Amygdala (tissue), 56 donors: ENCODE measurements at places on chromosomes 3 and 15.

- no peak for DNase-seq
Measured at GRCh38 chr15:25812073-25812472, 51.1 kb downstream of the ATP10A start.

DNA sequence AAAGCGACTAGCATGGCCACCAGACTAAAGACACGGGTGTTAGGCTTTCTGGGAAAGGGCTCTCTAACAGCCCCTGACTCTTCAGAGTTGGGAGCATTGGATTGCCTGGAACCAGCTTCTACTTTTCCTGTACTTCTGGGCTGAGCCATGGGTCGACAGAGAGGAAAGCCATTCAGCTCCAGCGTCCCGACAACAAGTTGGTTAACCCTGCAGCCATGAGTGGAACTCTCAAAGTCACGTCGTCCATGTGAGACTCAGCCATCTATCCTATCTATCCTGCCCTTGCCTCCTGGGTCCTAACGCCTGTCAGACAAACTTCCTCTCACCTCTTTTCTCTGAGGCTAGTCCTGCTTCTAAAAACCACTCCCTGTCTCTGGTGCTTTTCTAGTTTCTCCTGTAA is 32.6 kb upstream of the TBC1D5 start:
- DNase-seq, result no peak

- DNase-seq, result peak; percentile 14
Measured at GRCh38 chr3:128584412-128585020, 66.1 kb downstream of the RPN1 start.

DNA sequence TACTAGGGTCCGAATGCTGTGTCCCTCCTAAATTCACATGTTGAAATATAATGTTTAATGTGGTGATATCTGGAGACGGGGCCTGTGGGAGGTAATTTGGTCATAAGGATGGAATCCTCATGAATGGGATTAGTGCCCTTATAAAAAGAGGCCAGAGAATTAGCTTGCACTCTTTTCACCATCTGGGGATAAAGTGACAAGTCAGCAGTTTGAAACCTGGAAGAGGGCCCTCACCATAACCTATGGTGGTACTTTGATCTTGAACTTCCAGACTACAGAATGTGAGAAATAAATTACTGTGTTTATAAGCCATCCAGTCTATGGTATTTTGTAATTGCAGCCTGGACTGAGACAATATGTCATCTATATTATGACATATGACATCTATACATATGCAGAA is 132.1 kb downstream of the ISL2 start:
- no peak for DNase-seq

- DNase-seq, result no peak
Measured at GRCh38 chr3:140850210-140850955, 91.3 kb upstream of the SLC25A36 start.

DNA sequence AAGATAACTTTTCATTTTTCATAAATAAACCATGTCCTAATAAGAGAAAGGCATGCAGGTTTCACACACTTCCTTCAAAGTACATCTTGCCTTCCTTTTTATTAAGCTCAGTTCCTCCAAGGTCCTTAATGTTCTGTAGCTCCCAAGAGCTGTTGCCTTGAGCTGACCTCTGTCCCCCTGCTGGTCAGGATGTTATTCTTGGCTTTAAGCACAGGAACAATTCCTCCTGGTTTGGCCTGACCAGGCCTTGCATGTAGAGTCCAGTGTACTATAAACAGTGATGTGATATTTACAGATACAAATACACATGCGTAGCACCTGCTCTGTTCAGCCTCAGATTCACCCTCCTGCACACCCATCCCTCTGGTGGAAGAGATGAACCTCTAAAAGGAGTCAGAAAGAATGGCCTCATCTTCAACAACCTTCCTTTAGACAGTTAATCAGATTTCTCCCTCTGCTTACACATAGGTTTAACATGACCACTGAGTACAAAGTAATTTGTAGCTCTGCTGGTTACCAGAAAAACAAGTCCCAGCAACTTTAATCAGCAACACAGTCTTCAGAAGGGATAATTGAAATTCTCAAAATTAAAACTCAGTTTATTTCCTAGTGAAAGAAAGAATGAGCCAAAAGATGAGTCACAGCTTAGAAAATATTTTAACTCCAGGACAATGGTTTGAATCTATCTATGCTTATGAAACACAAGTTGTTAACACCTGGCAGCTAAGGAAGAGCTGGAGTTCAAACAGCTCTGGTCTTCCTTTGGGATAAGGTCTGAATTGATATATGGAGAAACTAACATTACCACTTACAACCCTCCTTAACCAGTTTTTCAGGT is 46.5 kb downstream of the PTPN9 start:
- DNase-seq, result no peak

DNA sequence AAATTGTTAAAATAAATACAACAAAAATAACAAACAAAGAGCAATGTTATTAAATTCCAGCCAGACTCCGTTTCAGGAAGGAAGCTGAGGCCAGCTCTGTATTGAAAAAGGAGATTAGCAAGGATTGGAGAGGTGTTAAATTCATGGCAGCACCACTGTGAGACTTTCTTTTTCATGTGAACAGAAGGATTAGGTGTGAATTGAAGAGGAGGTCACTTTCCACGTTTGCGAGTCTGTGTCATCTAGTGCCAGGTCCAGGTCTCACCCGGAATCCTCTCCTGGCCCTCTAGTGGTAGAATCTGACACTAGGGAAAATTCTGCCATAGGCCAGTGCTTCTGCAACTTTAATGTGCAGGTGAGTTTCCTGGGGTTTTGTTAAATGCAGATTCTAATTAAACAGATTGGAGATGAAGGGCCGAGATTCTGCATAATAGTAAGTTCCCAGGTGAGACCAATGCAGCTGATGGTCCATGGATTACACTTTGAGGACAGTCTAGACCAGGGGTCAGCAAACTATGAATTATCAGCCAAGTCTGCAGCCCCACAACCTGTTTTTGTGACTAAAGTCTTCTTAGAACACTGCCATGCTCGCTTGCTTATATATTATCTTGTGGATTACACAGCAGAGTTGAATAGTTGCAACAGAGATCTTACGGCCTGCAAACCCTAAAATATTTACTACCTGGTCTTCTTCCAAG is 9.2 kb upstream of the SLC6A1 start:
- no peak for DNase-seq

- DNase-seq, result no peak
Measured at GRCh38 chr3:145429546-145429945, 731.4 kb downstream of the PLOD2 start.

DNA sequence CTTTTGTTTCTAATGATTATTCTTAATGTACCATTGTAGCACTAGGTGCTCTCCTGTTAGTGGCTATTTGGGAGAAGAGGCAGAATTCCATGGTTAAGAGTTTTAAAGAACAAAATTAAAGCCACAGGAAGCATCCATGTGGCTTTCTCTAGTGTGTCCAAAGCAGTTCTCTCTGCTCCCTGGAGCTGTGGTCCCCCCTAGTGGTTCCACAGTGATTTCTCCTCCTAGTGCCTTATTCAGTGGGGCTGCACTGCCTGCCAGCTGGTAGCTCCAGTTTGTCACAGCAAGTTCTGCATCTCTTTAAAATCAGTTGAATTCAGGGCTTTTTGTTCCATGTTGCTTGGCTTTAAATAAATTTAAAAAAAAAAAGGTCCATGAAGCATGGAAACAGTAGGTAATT is 39.6 kb upstream of the FAM98B start:
- DNase-seq, result peak; percentile 31

GRCh38 chr3:190038050-190038933 is 82.4 kb downstream of the P3H2 start:
- no peak for DNase-seq

DNA sequence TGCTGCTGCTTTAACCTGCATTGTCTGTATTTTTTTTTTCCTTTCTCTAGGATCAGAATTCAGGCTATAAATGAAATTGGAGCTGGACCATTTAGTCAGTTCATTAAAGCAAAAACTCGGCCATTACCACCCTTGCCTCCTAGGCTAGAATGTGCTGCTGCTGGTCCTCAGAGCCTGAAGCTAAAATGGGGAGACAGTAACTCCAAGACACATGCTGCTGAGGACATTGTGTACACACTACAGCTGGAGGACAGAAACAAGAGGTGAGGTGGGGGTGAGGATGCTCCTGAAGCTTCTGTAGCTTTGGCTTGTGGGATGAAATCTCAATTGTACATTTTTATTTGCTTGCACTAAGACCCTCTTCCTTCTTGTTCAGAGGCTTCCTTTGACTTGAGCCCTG is 85.7 kb downstream of the GHSR start:
- DNase-seq, result no peak

GRCh38 chr15:32656496-32656895 is 15.0 kb downstream of the SCG5 start:
- no peak for DNase-seq

- no peak for DNase-seq
Measured at GRCh38 chr15:75725719-75726607, 13.3 kb upstream of the CSPG4 start.

DNA sequence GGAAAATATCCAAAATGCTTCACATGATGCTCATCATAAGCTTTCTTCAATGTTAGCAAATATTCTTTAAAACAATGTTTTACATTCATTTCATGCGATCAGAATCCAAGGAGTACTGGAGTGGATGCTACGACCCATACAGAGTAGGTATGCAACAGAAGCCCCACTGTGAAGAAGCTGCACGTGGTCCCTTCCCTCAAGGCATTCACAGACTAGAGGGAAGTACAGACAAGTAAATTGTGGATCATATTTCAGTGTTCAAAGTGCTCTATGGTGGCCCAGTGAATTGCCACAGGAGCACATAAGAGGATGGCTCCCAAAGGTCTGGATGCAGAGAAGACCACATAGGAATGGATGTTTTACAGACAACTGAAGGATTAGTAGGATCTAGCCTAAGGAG is 789.9 kb downstream of the IGSF11 start:
- DNase-seq, result no peak

- no peak for DNase-seq
Measured at GRCh38 chr3:122146466-122146865, 37.0 kb upstream of the CASR start.

- DNase-seq, result no peak
Measured at GRCh38 chr15:79523266-79523665, 91.1 kb downstream of the MINAR1 start.

- DNase-seq, result no peak
Measured at GRCh38 chr3:30586096-30586805, 20.1 kb upstream of the TGFBR2 start.

GRCh38 chr3:9230596-9230995 is 18.9 kb downstream of the SRGAP3 start:
- no peak for DNase-seq

GRCh38 chr3:60952055-60952454 is 299.2 kb downstream of the FHIT start:
- no peak for DNase-seq

DNA sequence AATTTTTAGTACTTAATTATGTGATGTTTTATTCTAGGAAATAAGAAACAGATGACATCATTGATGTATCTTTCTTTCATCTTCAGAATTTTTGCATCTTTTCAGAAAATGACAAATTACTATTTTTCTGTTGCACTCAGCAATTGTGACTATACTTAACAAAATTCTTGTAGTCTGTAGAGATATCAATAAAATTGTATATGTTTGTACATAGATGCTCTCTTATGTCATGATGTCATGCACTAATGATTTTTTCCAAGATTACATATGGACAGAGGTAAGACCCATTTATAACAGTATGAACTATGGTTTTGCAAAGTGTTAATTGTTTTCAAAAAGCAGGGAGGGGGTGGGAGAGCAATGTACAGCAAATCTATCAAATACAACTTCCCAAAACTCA is 121.2 kb downstream of the POLQ start:
- DNase-seq, result no peak

- DNase-seq, result no peak
Measured at GRCh38 chr3:171967137-171967783, 72.1 kb upstream of the FNDC3B start.

DNA sequence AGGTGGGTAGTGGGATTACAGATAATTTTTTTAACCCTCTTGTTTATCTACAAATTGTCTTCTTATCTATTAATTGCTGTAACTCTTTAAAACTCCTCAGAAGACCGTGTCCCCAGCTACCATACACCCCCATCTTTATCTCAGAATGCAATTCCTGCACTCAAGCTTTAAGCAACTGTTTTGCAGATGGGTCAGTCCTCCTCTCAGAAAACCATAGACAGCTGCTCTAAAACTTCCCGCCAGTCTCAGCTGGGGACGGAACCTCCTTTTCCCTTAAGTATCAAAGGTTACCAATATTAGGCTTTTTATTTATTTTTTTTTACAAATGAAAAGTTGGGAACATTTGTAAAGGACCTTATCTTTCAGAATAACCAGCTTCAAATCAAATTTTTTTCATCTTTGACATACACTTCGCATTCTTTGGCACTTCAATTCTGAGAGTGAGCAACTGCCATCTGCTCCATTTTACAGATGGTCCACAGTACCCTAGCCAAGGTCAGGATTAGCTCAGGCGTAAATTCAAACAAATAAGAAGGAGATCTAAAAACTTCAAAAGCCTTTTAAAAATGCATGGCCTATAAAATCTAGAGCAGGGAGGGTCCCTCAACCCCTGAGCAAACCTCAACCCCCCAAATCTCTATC is 1.3 kb downstream of the GATM start:
- no peak for DNase-seq

DNA sequence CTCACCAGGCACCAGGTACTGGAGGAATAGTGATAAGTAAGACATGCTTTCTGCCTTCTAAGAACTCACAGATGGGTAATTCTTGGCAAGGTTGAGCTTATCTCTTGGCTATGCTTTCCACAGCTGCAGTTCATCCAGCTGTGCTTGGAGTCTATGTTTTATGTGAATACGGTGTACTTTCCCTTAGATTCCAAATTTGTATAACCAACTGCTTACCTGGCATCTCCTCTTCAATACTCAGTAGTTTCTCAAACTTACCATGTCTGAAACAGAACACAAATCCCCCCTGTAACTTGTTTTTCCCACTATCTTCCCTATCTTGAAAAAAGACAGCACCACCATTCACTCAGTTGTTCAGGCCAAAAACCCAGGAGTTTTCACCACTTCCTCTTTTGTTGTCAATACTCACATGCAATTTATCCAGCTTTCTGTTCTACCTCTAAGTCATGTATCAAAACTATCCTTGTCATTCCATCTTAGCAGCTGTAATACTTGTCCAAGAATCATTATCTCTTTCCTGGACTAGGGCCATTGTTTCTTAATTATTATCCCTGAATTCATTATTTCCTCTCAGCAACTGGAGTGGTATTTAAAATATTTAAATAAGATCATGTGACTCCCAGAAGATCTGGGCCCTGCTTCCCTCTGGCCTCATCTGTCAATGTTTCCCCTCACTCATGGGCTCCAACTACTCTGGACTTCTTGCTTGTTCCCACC is 32.6 kb downstream of the COL6A5 start:
- DNase-seq, result no peak

DNA sequence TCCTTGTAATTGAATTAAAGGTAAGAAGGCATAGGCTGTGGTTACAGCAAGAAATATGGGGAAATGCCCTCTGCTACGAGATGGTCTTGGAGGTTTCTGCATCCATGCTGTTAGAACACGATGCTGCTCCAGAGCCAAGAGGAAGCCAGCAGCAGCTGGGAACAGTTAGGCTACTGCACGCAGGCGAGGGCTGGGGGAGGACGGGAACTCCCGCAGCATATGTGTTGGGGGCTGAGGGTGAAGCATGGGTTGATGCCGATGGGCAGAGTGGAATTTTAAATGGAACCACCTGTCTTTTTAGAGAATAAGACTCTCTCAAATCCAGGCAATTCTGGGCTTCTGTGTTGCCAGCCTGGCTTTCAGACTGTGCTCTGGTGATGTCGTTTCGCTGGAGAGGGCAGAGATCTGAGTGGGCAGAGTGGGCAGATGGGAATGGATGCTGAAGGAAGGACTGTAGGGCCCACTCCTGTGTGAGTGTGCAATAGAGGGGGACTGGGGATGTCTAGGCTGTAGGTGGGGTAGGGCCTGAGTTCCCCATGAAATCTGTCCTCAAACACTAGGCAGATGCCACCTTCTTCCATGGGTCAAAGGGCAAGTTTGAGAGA is 417.0 kb upstream of the TPM1 start:
- DNase-seq, result no peak
